Cardiac atrium fibroblast (primary cell): ENCODE measurements at places on chromosomes 4 and X. TPM values are rescaled to one million over a fixed set of nuclear protein-coding genes. Genes with fewer than 3 reads are reported as not detected.

Gene BGN
- 186 and 203 TPM in 2 replicates for total RNA-seq

Gene LGI2
- total RNA-seq, result 0.81 TPM in 1 of 2 replicates, not detected in the other

Gene DDIT4L
- 0.18 and 1.6 TPM in 2 replicates for total RNA-seq

Gene PAGE5
- not detected in 2 replicates for total RNA-seq

Gene NLGN4X
- total RNA-seq, result 0.18 and 0.49 TPM in 2 replicates

Gene JADE3
- total RNA-seq, result 1.5 and 3.4 TPM in 2 replicates

Gene SLC9A7
- 11.9 and 16.8 TPM in 2 replicates for total RNA-seq

Gene RTL9
- 3.1 and 11.2 TPM in 2 replicates for total RNA-seq

Gene HMGB3
- 4.5 and 10.5 TPM in 2 replicates for total RNA-seq

Gene WDR17
- total RNA-seq, result 0.16 TPM in 1 of 2 replicates, not detected in the other

Gene HTN3
- not detected in 2 replicates for total RNA-seq

Gene PNMA6A
- 0.16 and 0.54 TPM in 2 replicates for total RNA-seq

Gene F8A2
- total RNA-seq, result not detected in 2 replicates

Gene ATP1B4
- not detected in 2 replicates for total RNA-seq

Gene TMEM31
- total RNA-seq, result 2.8 TPM in 1 of 2 replicates, not detected in the other

Gene ASMT
- not detected in 2 replicates for total RNA-seq

Gene AFM
- not detected in 2 replicates for total RNA-seq

Gene SPATA4
- total RNA-seq, result not detected in 2 replicates

Gene TMPRSS11D
- total RNA-seq, result not detected in 2 replicates

Gene FAM47E
- total RNA-seq, result not detected in 2 replicates

Gene CFAP47
- not detected in 2 replicates for total RNA-seq

Gene PPARGC1A
- under 0.01 TPM in 1 of 2 replicates, not detected in the other for total RNA-seq

Gene MYOZ2
- total RNA-seq, result 0.16 and 1.8 TPM in 2 replicates

Gene LINC00632
- 44.0 and 50.2 TPM in 2 replicates for total RNA-seq

Gene OPRPN
- not detected in 2 replicates for total RNA-seq
